Right renal pelvis (tissue), 4 donors: ENCODE measurements at places on chromosomes 12 and 14. TPM values are rescaled to one million over a fixed set of nuclear protein-coding genes. Genes with fewer than 3 reads are reported as not detected.
A peak's percentile ranks its signal among the peaks of the same experiment; 100 is the strongest.

- no peak for DNase-seq
Observed at GRCh38 chr14:37122288-37122687, 50.1 kb downstream of the SLC25A21 start.

GRCh38 chr12:5792343-5792742, 152.7 kb downstream of the ANO2 start:
- DNase-seq, result no peak

- no peak for DNase-seq
Observed at GRCh38 chr12:8453021-8453513, 2.7 kb upstream of the CLEC6A start.

GRCh38 chr14:90602088-90602687, 205.4 kb downstream of the CALM1 start:
- DNase-seq, result no peak

DNA sequence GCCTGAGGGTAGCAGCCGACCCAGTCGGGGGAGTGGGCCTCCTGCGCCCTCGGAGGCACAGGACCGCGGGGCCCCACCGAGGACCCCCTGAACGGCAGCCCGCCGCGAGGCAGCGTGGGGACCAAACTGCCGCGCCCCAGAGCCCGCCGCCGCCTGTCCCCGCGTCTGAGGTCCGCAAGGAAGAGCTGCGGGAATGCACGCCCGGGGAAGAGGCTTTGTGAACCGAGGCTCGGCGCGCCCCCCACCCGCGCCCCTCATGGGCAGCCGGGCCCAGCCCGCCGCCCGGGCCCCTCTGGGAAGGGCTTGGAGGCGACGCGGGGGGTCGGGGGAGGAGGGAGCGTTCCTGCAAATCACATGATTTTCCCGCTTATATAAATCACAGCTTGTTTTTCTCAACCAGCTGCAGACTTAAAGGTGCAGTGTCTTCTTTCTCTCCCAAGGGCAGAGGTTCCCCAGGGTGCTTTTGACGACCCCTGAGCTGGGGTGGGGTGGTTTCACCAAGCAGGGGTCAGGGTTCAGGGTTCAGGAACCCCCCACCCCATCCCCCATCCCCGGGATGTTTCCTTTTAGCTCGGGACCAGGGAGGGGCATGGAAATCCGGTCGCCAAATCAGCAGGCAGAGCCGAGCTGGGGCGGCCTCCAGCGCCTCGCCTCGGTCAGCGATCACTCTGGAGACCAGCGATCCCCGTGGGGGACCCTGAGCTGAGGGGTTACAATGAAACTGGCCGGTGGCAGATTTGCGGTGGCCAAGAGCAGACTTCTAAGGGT, 44.7 kb upstream of the ATP23 start:
- peak; percentile 78 for DNase-seq

GRCh38 chr14:105161964-105162668, 6.5 kb downstream of the JAG2 start:
- no peak for DNase-seq

DNA sequence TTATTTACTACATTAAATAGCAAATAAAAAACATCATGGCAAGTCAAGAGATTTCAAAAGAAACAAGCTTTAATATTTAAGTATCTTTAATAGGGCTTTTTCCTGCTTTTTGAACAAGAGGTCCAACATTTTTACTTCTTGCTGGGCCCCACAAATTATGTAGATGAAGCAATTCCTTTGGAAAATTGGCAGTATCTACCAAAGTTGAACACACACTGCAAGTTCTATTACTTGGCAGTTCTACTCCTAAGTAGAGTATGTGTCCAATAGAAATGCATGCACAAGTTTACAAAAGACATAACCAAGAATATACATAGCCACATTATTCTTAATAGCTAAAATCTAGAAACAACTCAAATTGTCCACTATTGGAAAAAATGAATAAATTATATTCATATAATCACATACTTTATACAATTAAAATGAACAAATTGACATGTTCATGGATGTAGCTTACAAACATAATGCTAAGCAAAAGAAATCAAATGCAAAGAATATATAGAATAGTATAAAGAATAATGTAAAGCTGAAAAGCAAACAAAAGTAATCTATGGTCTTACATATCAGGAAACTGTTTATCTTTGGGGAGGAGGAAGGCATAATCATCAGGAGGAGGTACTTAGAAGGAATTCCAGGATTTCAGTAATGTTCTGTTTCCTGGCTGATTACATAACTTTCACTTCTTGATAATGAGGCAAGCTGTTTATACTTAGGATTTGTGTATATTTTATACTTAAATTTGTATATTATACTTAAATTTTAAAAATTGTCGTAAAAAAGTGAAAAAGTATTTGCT, 6.5 kb upstream of the TMBIM4 start:
- DNase-seq, result no peak

- no peak for DNase-seq
Observed at GRCh38 chr12:52207895-52208294, 16.1 kb upstream of the KRT80 start.

GRCh38 chr14:88477513-88478250, 77.1 kb downstream of the PTPN21 start:
- no peak for DNase-seq

DNA sequence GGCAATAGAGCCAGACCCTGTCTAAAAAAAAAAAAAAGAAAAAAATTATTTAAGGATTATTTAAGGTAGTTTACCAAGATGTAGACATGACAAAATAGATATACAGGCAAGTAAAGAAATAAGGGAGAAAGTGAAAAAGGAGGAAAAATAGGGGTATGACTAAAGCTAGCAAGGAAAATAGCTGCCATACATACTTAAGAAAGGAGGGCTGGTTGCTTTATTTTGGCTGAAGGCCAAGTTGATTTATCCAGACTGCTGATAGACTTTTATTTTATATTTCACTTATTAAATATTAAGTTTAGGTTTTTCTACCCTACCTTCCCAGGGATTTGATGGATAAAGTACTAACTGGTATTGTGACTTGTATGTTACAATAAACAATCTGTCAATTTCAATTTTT, 8.3 kb upstream of the AEBP2 start:
- DNase-seq, result no peak

- no peak for DNase-seq
Observed at GRCh38 chr14:22561661-22562579, 27.1 kb downstream of the DAD1 start.

- DNase-seq, result no peak
Observed at GRCh38 chr14:50741567-50741966, 73.5 kb upstream of the SAV1 start.

- DNase-seq, result no peak
Observed at GRCh38 chr14:29528889-29529288, 398.8 kb downstream of the PRKD1 start.

DNA sequence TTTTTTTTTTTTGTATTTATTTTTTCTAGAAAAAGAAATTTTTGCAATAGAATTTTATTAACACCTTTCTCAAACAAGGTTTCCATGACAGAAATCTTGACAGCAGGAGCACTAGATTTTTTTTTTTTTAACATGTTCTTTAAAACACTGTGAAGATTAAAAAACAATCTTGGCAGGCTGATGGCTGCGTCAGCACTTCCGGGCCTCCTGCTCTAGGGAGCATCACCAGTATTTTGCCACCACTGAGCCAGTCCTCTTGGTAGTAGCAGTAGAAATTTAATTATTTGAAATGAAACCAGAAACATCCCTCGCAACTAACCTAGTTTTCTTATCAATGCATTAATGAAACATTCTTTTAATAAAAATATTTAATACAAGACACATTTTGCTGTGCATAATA, 99.6 kb downstream of the APAF1 start:
- no peak for DNase-seq

GRCh38 chr14:22252686-22253085, 336.3 kb downstream of the DAD1 start:
- DNase-seq, result no peak

DNA sequence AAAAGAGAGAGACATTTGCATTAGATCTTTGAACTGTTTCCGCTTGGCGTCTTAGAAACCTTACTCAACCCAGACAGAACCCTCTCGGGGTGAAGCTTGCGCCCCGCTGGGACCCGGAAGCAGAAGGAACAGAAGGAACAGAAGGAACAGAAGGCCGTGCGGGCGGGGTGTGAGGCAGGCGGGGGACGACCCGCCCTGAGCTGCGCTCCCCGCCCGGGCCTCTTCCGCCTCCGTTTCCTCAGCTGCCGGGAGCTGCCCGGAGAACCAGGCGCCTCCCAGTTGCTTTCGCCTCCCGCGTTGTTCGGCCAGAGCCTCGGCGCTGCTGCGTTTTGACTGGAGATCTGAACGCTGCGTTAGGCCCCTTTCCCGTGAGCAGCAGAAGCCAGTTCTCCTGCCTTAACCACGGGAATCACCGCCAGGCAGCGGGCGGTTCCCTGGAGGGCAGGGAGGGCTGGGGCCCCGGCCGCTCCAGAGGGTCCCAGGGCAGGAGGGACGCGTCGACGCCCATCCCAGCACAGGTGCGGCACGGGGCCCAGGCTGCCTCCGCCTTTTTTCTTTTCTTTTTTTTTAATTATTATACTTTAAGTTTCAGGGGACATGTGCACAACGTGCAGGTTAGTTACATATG, 19.3 kb upstream of the MMP17 start:
- no peak for DNase-seq

- no peak for DNase-seq
Observed at GRCh38 chr12:96359328-96359727, 40.9 kb downstream of the CDK17 start.

DNA sequence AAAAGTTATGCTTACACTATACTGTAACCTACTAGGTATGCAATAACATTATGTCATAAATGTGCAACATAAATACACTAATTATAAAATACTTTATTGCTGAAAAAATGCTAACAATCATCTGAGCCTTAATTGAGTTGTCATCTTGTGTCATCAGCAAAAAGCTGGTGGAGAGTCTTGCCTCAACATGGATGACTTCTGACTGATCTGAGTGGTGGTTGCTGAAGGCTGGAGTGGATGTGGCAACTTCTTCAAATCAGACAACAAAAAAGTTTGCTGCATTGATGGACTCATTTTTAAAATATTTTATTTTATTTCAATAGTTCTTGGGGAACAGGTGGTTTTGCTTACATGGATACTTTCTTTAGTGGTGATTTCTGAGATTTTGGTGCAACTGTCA, 93.9 kb upstream of the AMN1 start:
- no peak for DNase-seq

GRCh38 chr12:6053541-6053940, 70.9 kb downstream of the VWF start:
- no peak for DNase-seq

GRCh38 chr12:114604606-114605005, 79.4 kb downstream of the TBX3 start:
- DNase-seq, result no peak

DNA sequence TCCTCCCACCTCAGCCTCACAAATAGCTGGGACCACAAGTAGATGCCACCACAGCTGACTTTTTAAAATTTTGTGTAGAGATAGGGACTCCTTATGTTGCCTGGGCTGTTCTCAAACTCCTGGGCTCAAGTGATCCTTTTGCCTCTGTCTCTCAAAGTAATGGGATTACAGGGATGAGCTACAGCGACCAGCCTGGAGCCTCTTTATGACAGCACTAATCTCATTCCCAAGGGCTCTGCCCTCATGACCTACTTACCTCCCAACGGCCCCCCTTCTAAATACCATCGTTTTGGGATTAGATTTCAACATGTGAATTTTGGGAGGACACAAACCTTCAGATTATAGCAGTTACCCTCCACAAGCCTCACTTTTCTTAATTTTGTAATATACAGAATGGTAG, 150.6 kb upstream of the FUT8 start:
- no peak for DNase-seq

- DNase-seq, result no peak
Observed at GRCh38 chr12:10163084-10163483, 8.8 kb downstream of the OLR1 start.

GRCh38 chr12:57126561-57126960, 1.7 kb upstream of the LRP1 start:
- no peak for DNase-seq

DNA sequence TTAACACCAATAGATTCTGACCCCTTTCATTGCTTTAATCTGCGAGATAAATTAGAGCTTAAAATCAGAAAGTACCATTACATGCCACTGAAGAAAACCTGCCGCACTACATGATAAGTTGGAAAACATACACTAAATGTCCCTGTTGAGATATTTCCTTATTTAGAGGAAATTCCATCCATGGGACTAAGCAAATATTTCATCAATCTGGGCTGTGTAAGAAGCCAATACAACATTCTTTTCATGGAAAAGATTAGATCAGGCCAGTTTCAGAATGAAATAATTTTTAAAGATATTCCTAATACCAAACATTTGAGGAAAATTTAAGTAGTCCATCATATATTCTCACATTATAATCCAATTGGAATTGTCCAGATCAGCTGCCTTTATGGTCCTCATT, 112.8 kb downstream of the LLPH start:
- no peak for DNase-seq

- no peak for DNase-seq
Observed at GRCh38 chr12:45302621-45303369, 86.9 kb downstream of the ANO6 start.

DNA sequence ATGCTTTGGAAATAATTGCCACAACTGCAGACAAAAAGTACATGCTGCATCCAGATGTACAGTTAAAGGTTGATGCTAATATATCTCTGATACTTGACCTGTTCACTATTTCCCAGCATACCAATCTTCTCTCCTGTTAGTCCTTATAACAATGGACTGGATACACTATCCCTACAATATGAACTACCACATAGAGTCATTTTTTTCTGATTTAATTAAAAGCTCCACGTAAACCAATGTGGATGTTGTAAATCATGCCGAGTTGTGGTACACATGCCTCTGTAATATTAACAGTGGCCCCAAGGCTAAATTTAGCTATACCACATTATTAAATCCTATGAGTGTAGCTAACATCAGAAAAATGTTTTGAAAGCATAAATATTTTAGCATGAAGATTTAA, 469.1 kb upstream of the RPL10L start:
- no peak for DNase-seq

GRCh38 chr14:91315844-91316267, 71.4 kb upstream of the GPR68 start:
- DNase-seq, result no peak

DNA sequence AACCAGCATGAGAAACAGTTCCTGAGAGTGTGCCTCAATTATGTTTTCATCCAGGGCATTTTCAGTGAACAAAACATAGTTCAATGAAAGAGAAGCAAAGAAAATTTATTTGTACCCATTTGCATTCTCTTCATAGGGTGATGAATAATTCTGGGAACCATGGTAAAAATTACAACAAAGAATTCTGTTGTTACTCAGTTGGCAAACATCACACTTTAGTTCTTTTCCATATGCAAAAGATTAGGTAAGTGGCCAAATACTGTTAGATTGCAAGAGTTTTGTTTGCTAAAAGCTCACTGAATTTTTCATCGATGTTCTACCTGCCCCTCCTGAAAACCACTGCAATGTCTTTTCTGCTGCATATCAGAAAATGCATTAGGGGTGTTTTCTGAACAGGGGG, 132.4 kb upstream of the RGS6 start:
- DNase-seq, result no peak

GRCh38 chr14:32514236-32514635, 185.1 kb downstream of the AKAP6 start:
- DNase-seq, result no peak

- DNase-seq, result no peak
Observed at GRCh38 chr12:62260733-62261683, 804 bp downstream of the USP15 start.

Gene TMTC2
- 35.9 TPM for polyA plus RNA-seq

Gene OLR1
- 1.4 TPM for polyA plus RNA-seq

Gene CCDC38
- 0.49 TPM for polyA plus RNA-seq

Gene PHLDA1
- polyA plus RNA-seq, result 38.3 TPM

Gene SERPINA4
- 1.3 TPM for polyA plus RNA-seq

Gene COX8C
- polyA plus RNA-seq, result 0.66 TPM

Gene KIF26A
- polyA plus RNA-seq, result 15.4 TPM

Gene NGB
- polyA plus RNA-seq, result not detected

Gene WNT5B
- 5.9 TPM for polyA plus RNA-seq

Gene SLC35F4
- 2.8 TPM for polyA plus RNA-seq
